Left colon (tissue), 2 donors: ENCODE measurements at places on chromosomes 5 and 9.

DNA sequence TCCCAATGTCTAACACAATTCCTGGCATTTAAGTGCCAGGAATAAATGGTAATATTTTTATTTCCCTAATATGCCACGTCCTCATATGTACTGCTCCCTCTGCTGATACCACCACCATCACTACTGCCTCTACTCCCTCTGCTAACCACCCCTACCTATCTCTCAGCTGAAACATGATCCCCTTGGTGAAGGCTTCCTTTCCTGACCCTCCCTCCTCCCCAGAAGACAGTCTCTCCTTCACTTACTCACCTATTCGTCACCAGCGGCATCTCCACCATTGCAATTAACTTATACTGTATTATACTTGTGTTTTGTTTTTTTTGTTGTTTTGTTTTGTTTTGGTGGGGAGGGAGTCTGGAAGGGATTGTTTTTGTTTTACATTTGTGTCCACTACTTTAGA lies 4.8 kb downstream of the DENND1A start:
- DNase-seq, result no peak

DNA sequence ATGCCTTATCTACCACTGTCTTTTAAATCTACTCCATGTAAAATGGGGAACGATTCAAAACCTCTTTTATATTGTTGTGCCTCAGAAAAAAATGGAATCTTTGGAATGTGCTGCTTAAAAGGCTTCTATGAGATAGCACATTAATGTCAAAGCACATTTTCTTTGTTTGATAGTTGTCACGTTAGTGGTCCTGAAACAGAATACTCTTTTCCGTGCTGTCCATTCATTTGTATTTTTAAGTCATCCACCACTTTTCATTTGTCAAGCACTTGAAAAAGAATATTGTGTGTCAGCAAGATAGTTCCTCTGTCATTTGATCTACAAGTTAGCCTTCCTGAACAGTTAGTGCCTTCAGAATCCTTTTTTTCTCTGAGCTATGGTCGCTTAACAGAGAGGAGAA lies 246.9 kb downstream of the MAST4 start:
- no peak for DNase-seq

- no peak for DNase-seq
Measured at GRCh38 chr9:93071464-93071863, 13.0 kb downstream of the SUSD3 start.

GRCh38 chr9:108811944-108812343 lies 43.8 kb downstream of the ACTL7B start:
- DNase-seq, result no peak

- no peak for DNase-seq
Measured at GRCh38 chr9:100579665-100580064, 1.8 kb downstream of the CAVIN4 start.

DNA sequence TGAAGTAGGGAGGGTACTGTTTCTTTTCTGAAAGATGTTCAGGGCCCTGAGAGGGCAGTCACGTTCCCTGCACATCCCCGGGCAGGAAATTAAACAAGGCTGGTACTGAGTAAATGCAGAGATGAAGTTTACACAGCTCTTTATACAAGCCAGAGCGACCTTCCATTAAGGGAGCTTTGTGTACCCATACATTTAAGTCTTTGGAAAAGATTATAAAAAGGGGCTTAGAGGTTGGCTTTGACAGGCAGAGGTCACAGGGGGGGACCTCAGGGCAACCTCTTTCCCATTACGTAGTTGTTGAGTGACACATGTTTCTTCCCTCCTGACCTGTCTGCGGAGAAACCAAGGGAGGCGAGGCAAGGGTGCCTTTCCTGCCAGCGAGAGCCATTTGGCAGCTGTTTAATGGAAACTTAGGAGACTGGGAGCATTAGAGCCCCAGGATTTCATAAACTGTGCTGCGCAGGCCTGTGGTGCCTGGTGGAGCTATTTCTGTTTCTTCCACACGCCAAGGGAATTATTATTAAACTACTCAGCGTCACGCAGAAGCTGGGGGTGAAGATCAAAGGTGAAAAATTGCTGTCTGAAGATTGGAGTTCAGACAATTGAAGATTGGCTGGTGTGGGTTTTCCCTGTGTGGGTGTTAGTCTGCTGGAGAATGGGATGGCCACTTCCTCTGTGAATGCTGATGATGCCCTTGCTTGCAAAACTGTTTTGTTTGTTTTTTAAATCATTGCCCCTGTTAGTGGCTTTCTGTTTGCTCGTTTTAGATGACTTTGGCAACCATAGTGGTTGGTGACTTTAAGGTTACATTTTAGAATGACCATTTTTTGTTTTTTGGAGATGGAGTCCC lies 3.2 kb upstream of the SMIM32 start:
- no peak for DNase-seq

GRCh38 chr5:170865622-170866021 lies 3.8 kb downstream of the RANBP17 start:
- DNase-seq, result no peak

GRCh38 chr9:134187891-134188385 lies 23.6 kb upstream of the RNU6ATAC start:
- no peak for DNase-seq

DNA sequence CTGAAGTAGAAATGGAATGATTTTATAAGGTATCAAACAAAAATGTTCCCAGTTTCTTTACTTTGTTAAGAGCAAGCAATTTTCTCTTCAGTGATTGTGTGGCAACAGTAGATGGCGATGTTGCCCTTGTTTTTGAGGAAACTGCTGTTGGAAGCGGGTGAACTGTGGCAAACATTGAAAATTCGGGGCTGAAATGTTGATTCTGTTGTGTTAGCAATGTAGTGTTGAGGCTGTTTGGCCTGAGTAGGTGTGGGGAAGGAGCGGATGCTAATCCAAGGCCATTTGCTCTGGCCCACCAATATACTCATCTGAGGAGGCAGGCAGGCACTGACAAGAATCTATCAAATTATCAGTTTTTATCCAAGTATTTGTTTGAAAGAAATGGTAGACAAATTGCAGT lies 129.8 kb downstream of the SLC12A2 start:
- DNase-seq, result peak; percentile 45

GRCh38 chr5:82925061-82925411 lies 152.2 kb downstream of the TMEM167A start:
- no peak for DNase-seq

- DNase-seq, result no peak
Measured at GRCh38 chr9:104743376-104743985, 4.0 kb upstream of the NIPSNAP3A start.

- DNase-seq, result no peak
Measured at GRCh38 chr9:71766663-71767062, 1.6 kb downstream of the CEMIP2 start.

DNA sequence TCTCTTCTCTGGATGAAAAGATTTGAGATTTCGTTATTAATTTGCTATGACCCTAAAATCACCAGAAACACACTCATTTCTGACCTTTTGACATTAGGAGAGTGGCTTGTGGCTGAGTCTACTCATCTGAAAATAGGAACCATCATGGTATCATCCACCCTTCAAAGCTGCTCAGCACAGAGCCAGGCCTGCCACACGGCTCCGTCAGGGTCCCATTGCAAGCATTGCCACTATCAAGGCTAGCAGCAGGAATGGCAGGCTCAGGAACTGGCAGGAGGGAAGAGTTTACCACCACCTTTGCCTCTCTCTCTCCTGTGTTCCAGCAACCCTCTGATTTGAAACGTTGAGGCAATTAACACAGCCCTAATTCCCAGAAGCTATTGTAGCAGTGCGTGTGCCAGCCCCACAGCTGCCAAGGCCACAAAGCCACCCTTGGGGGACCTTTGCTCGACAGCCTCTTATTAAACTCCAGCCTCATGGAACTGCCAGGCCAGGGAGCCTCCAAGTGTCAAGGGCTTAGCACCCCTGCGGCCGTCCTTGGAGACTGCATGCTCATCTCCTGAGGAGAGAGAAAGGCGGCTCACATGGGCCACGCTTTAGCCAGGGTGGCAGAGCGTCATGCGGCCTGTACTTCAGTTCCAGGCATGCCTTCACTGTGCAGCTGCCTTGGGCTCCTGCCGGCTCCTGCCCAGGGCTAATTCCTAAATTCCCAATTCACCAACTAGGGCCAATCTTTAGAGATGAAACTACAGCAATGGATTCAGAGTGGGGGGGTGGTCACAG lies 145.9 kb downstream of the ROR2 start:
- no peak for DNase-seq

DNA sequence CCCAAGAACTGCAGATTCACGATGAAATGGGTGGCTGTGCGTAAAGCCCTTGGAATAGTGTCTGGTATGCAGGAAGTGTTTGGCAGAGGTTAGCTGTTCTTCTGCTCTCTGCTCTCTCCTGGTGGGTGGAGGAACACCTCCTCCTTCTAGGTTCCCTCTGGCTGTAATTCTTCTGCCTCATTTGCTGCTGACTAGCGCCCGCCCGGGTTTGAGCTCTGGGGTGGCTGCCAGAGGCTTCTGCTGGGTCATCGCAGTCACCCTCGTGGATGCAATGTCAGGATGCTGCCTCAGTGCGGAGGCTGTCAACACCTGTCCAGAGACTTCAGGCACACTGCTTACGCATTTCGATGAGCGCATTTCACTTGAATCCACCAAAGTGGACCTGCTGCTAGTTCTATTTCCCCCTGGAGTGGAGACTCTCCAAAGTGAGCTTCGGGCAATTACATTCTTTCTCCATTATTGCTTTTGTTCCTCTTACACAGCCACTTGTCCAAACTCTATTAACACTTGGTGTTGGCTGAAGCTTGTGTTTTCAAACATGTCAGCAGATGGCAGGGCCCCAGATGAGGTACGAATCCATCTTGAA lies 11.7 kb downstream of the DOCK2 start:
- DNase-seq, result no peak

DNA sequence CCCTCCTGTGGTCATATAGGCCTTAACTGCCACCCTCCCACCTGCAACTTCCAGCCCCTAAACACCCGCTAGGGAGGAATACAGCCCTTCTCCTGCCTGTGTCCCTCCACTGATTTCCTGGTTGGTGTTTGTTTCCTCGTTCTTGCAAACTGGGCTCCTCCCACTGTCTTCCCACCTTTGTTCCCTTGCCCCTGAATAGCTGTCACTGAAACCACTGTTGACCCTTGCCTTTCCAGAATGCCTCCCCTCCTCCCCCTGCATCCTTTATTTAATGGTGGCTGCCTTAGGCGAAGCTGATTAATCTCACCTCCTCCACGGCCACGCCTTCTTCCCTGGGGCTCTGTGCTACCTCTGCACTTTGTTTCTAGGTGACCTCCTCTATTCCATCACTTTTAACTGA lies 626.7 kb downstream of the BNC2 start:
- DNase-seq, result no peak

DNA sequence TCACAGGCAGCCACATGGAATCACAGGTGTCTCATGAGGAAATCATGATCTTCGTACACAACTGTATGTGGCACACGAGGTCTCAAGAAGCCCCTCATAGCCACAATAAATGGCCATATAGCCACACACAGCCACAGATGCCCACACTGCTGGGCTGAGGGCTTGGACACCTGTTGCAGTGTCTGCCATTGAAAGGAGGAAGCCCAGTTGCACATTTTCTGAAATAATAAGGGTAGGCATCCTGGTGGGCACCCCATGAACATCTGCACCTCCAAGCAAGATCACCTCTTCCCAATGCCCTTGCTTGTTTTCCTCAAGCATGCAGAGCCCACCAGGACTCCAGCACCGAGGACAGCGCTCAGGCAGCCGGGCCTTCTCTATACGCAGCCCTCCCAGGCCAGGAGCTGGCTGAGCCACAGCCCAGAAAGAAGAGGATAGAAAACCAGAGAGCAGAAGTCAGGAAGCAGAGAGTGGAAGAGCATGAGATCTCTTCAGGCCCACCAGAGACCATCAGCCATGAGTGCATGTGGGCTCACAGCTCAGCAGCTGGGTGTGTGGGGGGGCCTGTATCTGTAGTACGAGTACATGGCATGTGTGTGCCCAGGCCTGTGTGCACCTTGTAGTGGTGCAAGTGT lies 1.0 kb upstream of the ACSL6 start:
- DNase-seq, result no peak

DNA sequence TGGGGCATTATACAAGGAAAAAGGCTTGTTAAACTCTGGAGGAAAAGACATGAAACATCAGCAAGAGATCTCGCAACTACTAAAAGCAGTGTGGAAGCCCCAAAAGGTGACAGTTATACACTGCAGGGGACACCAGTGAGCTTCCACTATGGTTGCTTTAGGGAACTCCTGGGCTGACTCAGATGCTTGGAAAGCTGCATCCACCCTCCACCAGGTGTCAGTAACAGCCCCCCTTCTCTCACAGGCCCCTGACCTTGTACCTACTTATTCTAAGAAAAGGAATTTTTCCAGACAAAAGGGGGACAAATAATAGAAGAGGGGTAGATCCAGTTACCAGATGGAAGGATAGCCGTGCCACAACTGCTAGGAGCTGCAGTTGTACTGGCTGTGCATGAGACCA lies 154.4 kb upstream of the COX7C start:
- DNase-seq, result no peak

- no peak for DNase-seq
Measured at GRCh38 chr9:15140051-15140450, 167.0 kb downstream of the TTC39B start.
